Activated CD8-positive, alpha-beta T cell treated with anti-CD3 and anti-CD28 coated beads for 36 hours (primary cell): ENCODE measurements at places on chromosomes 3 and 15. TPM values are rescaled to one million over a fixed set of nuclear protein-coding genes. Genes with fewer than 3 reads are reported as not detected.

Gene ISLR2
- not detected for total RNA-seq

Gene TICRR
- total RNA-seq: 27.0 TPM

Gene RETNLB
- total RNA-seq: not detected

Gene MKRN2OS
- total RNA-seq: not detected

Gene C3orf20
- 0.20 TPM for total RNA-seq

Gene RTP2
- total RNA-seq: not detected

Gene CCR3
- total RNA-seq: not detected

Gene ZNF660
- 1.2 TPM for total RNA-seq

Gene GPR171
- total RNA-seq: 101 TPM

- no peak for DNase-seq
These were observed 107.2 kb downstream of the SNRPN start for GRCh38 chr15:25061808-25062550.

GRCh38 chr3:21691036-21691435, 60.0 kb downstream of the ZNF385D start:
- DNase-seq: no peak

- no peak for DNase-seq
These were observed 3.3 kb downstream of the LIPH start for GRCh38 chr3:185549122-185549521.

DNA sequence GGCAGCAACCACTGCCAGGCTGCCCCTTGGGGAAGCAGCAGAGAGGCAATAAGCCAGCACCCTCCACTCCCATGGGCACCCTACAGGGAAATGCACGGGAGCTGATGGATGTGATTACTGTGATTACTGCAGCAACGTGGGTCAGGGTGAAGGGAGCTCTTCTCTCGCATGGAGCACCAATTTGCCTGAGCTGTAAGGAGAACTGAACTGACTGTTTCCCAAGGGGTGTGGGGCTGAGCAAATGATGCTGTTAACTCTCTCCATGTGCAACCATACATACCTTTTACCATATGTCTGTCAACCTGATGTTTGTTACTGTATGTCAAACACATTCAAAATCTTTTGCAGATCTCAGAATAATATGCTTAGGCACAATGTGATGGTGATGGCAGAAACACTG, 680.6 kb downstream of the SQOR start:
- no peak for DNase-seq

GRCh38 chr15:63046917-63047760, 4.6 kb downstream of the TPM1 start:
- no peak for DNase-seq

GRCh38 chr3:35709691-35710090, 70.4 kb downstream of the ARPP21 start:
- no peak for DNase-seq

DNA sequence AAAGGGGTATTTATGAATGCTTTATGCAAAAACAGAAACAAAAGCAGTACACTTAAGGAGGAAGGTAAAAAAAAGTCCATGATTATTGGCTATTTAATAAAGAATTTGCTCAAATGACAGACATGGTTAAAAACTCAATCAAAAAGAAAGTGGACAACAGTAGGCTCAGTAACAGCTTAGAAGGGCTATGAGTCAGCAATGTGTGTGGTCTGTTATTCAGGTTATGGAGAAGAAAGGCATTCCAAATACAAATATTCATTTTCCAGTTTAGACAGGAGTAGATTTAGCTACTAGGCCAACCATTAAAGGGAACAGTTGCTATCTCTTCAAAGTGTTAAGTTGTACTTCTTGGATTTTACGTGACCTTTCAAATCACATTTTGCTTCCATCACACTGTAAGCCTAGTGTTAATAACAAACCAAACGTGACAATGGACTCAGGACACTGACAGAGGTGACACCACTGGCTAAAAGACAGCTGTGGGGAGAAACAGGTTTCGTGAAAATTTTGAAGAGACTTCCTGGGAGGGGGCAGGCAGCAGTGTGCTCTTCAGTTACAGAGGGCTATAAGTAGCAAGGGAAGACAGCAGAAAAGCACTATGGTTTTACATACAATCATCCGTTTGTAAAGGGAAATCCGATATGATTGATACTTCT, 41.7 kb upstream of the MYO5C start:
- no peak for DNase-seq

DNA sequence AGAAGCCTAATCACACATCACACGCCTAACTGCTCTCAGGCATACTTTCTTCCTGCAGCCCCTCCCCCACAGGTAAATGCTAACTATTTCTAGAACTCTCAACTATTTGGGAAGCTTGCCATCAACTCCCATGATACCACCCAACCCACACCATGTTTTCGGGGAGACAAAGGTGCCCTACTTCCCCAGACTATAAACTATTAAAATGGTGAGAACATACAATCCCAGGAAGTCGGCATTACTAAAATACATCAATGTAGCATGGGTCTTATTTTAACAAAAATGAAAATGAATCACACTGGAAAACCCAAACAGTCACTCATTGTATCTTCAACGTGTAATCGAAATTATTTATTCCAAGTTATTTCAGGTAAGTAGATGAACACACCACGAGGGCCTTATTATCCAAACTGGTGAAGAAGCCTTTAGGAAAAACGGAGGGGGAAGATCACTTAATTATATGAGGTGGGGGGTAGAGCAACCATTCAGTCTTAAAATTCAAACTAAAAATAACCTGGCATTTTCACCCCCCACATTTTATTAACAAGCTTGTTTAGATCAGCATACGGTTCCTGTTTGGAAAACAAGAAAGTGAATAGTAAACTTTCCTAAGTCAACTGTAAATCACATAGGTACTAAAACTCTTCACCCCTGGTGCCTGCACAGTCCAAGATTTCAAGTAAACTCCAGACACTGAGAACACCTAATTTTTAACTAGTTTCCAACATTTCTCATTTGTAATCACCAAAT, 1.9 kb downstream of the TBL1XR1 start:
- DNase-seq: peak; percentile 37

DNA sequence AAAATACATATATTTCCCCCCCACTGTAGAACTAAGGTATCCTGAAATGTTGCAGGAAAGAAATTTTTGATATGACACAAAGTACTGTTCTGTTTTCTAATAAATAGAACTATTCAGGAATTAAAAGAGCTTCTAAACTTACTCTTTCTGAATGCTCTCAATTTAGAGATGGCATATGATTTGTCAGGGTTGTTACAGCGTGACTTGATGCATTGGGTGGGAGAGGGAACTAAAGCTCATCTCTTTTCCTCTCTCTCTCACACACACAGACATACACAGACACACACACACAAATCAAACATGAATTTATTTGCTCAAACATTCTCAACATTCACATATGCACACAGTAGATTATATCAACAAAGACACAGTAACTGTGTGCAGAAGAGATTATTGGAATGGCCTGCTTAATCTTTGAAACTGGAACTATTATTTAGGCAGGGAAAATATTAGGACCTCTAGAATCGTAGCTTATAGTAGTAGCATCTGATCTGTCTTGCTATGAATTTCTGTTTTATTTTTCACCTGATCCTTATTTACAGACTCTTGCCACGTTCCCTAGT, 807.4 kb upstream of the GBE1 start:
- no peak for DNase-seq

DNA sequence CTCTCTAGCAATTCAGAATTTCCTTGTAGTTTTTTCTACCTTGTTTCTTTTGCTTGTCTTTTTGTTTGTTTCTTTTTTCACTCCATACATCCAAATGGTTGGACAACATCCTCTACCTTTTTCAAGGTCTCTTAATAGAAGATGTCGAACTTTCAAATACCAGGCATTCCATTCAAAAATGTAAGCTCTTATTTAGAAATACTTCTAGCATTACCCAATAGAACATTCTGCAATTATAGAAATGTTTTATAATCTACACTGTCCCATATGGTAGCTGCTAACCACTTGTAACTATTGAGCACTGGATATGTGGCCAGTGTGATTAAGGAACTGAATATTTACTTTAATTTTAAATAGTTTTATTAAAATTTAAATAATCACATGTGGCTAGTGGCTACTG, 196.2 kb upstream of the MRPL3 start:
- DNase-seq: no peak

DNA sequence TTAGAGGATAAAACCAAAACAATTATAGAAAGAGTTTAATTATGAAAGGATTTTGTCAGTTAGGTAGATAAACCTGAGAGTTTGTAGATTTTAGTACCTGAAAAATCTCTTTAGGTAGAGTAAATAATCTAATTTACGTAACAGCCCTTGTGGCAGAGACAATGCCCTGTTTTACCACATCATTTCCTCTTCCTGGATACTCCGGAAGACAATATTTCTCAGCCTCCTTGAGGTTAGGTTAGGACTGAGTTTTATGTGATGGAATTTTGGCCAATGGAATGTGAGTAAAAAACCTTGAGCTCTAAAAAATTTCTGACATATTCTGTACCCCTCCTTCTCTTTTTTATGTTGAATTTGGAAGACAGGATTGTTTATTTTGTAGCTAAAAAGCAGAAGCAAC, 50.7 kb upstream of the TPRG1 start:
- DNase-seq: no peak

GRCh38 chr3:45774581-45775521, 21.5 kb downstream of the SLC6A20 start:
- no peak for DNase-seq

- no peak for DNase-seq
These were observed 6.6 kb upstream of the RHCG start for GRCh38 chr15:89502867-89503595.

GRCh38 chr3:119388577-119388976, 74.8 kb downstream of the TMEM39A start:
- no peak for DNase-seq

- no peak for DNase-seq
These were observed at the start of gene COLQ for GRCh38 chr3:15521573-15521965. COLQ (minus strand) TSS chr3:15521706; CDS start chr3:15521625, 81 bp downstream.

GRCh38 chr3:149131589-149131988, 2.2 kb downstream of the HPS3 start:
- DNase-seq: no peak

GRCh38 chr3:27271890-27272289, 97.3 kb downstream of the NEK10 start:
- DNase-seq: no peak

DNA sequence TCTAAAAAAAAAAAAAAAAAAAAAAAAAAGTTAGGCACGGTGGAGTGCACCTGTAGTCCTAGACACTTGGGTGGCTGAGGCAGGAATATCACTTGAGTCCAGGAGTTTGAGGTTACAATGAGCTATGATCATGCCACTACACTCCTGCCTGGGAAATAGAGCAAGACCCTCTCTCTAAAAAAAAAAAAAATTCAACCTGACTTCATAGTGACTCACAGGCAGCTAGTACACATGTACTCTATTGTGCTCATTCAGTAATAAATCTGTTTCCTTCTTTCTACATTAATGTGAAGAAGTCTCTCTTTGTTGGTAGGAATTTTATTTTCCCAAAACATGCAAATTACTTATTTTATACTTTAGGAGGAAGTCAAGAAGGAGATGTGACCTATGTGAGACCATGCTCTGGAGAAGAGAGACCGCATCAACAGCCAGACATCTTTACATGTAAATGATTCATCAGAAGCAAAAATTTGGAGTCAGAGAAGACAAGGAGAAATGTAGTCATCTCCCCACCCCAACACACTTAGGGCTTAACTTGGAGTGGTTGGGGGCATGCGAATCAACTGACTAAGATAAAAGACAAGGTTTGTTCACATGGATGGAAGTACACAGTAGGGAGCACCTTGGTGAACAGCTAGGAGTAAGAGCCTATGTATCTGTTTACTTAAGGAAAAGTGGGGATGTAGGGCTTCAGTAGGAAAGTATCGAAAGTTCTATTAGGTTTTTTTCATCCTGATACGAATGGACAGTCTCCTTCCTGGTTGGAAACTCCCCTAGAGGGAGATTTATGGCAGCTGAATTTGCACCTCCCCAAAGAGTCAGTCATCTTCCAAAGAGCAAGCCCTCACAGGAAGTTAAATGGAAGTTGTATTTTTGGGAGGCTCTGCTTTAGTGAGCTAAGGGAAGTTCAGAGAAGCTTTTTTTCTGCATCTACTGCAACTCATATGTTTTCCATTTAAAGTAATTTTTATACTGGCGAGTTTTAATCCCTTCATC, 23.0 kb upstream of the NMD3 start:
- no peak for DNase-seq

- DNase-seq: no peak
These were observed 8.7 kb downstream of the CD86 start for GRCh38 chr3:122063908-122064307.

- DNase-seq: no peak
These were observed 26.6 kb downstream of the RFT1 start for GRCh38 chr3:53103397-53104296.

GRCh38 chr3:159447841-159448240, 540.8 kb upstream of the IL12A start:
- no peak for DNase-seq

DNA sequence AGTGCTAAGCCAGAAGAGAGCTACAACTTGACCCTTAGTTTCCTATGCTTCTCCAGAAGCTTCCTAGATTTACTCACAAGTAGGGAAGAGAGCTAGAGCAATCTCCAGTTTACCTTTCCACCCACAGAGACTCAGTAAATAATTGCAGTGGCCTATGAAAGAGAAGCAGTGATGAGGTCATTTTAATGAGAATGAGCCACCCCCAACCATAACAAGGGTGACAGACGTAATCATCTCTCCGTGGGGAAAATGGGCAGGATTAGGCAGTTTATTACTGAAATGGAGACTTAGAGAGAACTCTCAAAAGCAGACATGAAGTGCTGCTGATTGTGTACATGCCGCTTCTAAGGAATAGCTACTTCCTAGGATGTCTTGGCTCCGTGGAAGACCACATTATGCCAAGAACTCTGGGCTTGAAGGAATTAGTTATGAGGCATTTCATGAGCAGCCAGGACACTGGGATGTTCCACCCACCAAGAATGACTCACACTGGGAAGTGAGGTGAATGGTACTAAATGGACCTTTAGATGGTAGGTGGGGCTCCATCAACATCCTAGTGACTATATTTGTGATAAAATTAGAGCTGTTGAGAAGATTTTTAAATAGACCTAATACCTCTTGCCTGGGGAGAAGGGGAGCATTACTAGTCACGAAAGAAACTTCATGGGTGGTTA, 160.9 kb downstream of the EDEM1 start:
- no peak for DNase-seq

GRCh38 chr15:57554063-57554811, 37.5 kb upstream of the MYZAP start:
- no peak for DNase-seq

DNA sequence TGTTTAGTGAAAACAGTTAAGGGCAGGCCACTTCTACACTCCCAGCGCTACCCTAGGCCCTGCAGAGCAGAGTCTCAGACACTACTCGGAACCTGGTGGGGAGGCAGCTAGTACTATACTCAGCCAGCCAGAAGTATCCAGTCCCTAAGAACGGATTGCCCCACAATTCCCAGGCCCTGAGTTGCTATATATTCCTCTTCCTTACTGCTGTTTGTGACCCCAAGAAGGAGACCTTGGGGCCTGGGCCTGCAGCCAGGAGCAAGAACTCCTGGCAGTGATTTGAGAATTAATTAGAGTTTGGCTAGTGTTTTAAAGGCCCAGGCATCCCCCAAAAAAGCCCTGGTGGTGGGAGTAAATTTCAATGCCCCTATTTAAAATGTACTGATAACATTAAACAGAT, 87.7 kb downstream of the RBPMS2 start:
- no peak for DNase-seq

GRCh38 chr15:88036154-88036839, 220.2 kb downstream of the NTRK3 start:
- no peak for DNase-seq
